ENCODE measurements at places on chromosomes 16 and 17.

- peaks cover 7% of the 10 kb centered on the region for H3K27me3 ChIP-seq
- peaks cover 5% of the 10 kb centered on the region for H3K4me1 ChIP-seq
- H3K36me3 ChIP-seq = no peaks in the 10 kb centered on the region
- no peak overlapping the region for H3K4me3 ChIP-seq
- no peak for DNase-seq
- no peak overlapping the region for H3K27ac ChIP-seq
Measured at GRCh38 chr17:29596811-29597210, 3.9 kb downstream of the ANKRD13B start.

GRCh38 chr16:68473358-68474070 is 25.2 kb upstream of the SMPD3 start:
- no peaks in the 10 kb centered on the region for H3K27me3 ChIP-seq
- no peaks in the 10 kb centered on the region for H3K4me1 ChIP-seq
- no peak for DNase-seq

DNA sequence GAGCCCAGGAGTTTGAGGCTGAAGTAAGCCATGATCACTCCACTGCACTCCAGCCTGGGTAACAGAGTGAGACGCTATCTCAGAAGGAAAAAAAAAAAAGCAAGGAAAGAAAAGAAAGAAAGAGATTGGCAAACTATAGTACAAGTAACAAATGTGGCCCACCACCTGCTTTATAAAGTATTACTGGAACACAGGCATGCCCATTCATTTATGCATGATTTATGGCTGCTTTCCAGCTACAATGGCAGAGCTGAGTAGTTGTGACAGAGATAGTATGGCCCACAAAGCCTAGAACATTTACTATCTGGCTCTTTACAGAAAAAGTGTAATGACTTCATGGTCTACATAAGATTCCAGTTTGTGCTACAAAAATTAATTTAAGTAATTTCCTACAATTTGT is 23.6 kb downstream of the C16orf87 start:
- no peak overlapping the region for H3K4me3 ChIP-seq
- no peak overlapping the region for H3K27ac ChIP-seq
- peaks cover 17% of the 10 kb centered on the region for H3K36me3 ChIP-seq
- H3K27me3 ChIP-seq = no peaks in the 10 kb centered on the region
- no peak for DNase-seq

DNA sequence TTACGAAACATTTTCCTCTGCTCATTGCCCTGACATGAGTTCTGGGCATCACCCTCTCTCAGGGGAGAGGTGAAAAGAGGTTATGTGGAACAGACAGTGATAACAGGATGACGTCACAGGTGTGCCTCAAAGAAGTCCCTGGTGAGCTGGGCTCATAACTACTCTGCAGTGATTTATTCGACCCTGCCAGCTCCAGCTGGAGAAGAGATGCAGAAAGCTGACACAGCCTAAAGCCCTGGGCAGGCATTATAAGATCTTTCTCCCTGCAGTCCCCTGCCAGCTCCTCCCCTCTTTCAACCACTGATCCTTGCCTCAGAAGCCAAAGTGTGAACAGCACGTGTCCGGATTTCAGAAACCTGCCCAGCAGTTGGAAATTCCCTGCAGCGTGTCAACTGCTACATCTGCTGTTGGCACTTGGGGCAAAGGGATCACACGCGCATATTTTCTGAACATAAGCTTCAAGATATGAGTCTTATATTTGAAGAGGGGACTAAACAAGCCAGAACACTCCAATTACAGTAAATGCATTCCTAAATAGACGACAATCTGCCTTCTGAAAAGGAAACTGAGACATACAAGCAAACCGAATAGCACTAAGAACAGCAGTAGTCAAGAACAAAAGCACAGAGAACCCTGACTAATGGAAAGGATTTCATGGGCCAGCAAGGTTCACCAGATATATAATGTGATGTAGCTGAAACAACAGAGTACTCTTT is 80.5 kb downstream of the SMG6 start:
- no peaks in the 10 kb centered on the region for H3K27me3 ChIP-seq
- peaks cover 15% of the 10 kb centered on the region for H3K4me1 ChIP-seq
- peak overlapping the region; percentile 71 for H3K27ac ChIP-seq

GRCh38 chr16:27346819-27347218 is 33.0 kb downstream of the IL4R start:
- H3K4me1 ChIP-seq = no peaks in the 10 kb centered on the region
- peaks cover 12% of the 10 kb centered on the region for H3K36me3 ChIP-seq
- DNase-seq = no peak
- H3K27me3 ChIP-seq = no peaks in the 10 kb centered on the region

- no peaks in the 10 kb centered on the region for H3K36me3 ChIP-seq
- no peaks in the 10 kb centered on the region for H3K4me1 ChIP-seq
- no peak overlapping the region for H3K4me3 ChIP-seq
Measured at GRCh38 chr17:51751072-51751471, 407.4 kb downstream of the CA10 start.

GRCh38 chr16:78509965-78510364 is 410.5 kb downstream of the WWOX start:
- no peak for DNase-seq
- H3K27me3 ChIP-seq = no peaks in the 10 kb centered on the region
- H3K27ac ChIP-seq = no peak overlapping the region
- H3K4me3 ChIP-seq = no peak overlapping the region

DNA sequence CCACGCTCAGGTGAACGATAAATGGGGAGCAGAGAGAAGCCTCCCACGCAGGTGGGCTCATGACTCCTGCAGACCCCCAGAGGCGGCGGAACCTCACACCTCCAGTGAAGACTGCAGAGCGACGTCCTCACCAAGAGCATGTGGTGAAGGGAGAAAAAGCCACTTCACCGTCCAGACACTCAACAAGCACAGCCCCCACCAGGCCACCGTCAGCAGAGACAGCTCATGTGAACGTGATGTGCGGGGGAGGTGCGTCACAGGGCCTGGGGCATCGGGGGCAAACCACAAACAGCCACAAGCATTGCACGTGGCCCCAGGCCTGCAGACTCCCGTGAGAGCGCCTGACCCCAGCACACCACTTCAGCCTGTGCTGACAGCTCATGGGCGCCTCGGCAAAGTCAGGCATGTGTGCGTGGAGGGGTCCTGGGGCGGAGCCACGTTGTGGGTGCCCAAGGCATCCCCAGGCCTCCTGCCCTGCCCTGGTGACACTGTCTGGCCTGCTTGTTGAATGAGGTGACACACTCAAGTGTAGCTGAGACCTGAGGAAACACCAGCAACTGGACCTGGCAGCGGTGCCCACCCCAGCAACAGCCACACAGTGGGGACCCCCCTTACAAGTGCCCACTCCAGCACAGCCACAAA is 19.0 kb downstream of the LMF1 start:
- no peaks in the 10 kb centered on the region for H3K27me3 ChIP-seq
- peaks cover 3% of the 10 kb centered on the region for H3K36me3 ChIP-seq
- H3K27ac ChIP-seq = no peak overlapping the region
- H3K4me3 ChIP-seq = no peak overlapping the region
- DNase-seq = no peak
- H3K4me1 ChIP-seq = no peaks in the 10 kb centered on the region

DNA sequence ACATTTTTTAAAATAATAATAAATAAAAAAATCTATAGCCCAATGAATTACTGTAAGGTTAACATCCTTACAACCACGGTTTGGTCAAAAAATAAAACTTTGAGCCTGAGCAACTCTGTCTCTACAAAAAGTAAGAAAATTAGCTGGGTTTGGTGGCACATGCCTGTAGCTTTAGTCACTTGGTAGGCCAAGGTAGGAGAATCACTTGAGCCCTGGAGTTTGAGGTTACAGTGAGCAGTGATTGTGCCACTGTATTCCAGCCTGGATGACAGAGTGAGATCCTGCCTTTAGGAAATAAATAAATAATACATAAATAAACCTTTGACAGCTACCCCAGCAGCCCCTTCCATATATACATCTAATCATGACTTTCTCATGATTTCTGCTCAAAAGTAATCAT is 26.9 kb upstream of the PHAF1 start:
- no peak overlapping the region for H3K27ac ChIP-seq
- H3K27me3 ChIP-seq = no peaks in the 10 kb centered on the region
- H3K4me1 ChIP-seq = no peaks in the 10 kb centered on the region

GRCh38 chr17:66625311-66625767 is 209.6 kb upstream of the CACNG5 start:
- no peaks in the 10 kb centered on the region for H3K27me3 ChIP-seq
- H3K27ac ChIP-seq = no peak overlapping the region
- H3K36me3 ChIP-seq = no peaks in the 10 kb centered on the region
- peaks cover 6% of the 10 kb centered on the region for H3K4me1 ChIP-seq

- H3K27me3 ChIP-seq = peaks cover 22% of the 10 kb centered on the region
- peaks cover 8% of the 10 kb centered on the region for H3K4me1 ChIP-seq
- H3K27ac ChIP-seq = no peak overlapping the region
- no peak overlapping the region for H3K4me3 ChIP-seq
- H3K36me3 ChIP-seq = no peaks in the 10 kb centered on the region
Measured at GRCh38 chr17:58758890-58759289, 3.2 kb downstream of the PPM1E start.

DNA sequence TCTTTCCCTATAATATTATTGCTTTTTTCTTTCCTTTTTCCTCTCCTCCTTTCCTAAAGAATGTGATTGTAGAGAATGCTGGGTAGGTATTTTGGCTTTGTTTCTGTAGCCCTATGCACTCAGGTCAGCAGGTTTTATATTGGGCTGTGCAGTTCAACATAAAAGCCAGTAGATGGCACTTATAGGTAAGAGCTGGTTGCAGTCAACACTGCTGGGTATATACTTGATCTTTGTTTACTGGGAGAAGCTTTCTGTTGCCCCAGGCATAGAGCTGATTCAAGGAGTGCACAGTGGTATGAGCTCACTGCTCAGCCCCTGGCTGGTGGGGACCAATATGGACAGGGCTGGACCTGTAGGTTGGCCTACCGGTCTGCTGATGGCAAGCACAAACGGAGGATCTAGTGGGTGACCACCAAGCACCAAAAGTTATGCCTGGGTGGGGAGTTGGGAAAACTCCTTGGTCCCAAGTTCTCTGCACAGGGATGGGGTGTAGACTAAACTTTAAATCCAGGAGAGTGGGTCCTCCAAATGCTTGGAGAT is 378.9 kb downstream of the PMP22 start:
- H3K27me3 ChIP-seq = no peaks in the 10 kb centered on the region
- H3K4me1 ChIP-seq = no peaks in the 10 kb centered on the region
- DNase-seq = peak; percentile 1
- no peak overlapping the region for H3K27ac ChIP-seq
- H3K36me3 ChIP-seq = no peaks in the 10 kb centered on the region

- no peak overlapping the region for H3K4me3 ChIP-seq
- H3K27ac ChIP-seq = no peak overlapping the region
- H3K4me1 ChIP-seq = no peaks in the 10 kb centered on the region
- H3K36me3 ChIP-seq = peaks cover 8% of the 10 kb centered on the region
- DNase-seq = no peak
Measured at GRCh38 chr16:1458977-1459341, 14.6 kb upstream of the CCDC154 start.

DNA sequence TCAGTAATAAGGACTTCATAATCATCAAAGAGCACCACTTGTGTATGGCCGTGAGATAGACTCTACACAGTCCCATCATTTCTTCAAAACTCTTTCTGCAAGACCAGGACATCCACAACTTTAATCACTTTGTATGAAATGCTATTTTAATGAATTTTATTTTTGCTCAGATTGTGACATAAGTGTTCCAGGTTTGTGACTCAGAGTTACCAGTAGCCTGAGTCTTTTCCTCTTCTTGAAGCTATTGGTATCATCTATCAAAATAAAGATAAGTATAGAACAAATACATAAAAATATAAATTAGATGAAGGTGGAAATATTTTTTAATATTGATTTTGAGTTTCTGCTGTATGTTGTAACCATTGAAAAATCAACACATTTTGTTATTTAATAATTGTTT is 16.6 kb upstream of the VWA3A start:
- peaks cover 7% of the 10 kb centered on the region for H3K36me3 ChIP-seq
- H3K4me3 ChIP-seq = no peak overlapping the region
- no peak for DNase-seq

DNA sequence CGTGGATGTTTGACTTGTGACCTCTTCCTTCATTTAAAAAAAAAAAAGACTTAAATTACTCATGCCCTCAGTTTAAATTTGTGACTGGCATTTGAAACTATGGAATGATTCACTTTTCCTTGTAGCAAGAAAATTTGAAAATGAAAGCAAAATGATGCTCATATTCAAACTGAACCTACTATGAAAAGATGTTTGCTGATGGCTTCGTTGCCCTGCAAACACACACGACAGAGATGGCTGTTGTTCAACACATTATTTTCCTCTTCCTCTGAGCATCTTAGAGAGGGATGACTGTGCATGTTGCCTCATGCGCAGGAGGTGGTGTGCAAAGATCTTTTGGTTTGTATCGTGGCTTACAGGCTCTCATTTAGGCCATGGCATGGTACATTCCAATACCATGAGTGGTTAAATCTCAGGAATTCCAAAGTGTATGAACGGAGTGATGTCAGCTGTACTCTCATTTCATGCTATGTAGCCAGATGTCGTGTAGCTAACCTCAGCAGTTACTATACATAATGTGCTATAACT is 164.5 kb downstream of the PRKCA start:
- no peak overlapping the region for H3K4me3 ChIP-seq
- DNase-seq = peak; percentile 38
- H3K27me3 ChIP-seq = no peaks in the 10 kb centered on the region
- no peak overlapping the region for H3K27ac ChIP-seq
- no peaks in the 10 kb centered on the region for H3K36me3 ChIP-seq

DNA sequence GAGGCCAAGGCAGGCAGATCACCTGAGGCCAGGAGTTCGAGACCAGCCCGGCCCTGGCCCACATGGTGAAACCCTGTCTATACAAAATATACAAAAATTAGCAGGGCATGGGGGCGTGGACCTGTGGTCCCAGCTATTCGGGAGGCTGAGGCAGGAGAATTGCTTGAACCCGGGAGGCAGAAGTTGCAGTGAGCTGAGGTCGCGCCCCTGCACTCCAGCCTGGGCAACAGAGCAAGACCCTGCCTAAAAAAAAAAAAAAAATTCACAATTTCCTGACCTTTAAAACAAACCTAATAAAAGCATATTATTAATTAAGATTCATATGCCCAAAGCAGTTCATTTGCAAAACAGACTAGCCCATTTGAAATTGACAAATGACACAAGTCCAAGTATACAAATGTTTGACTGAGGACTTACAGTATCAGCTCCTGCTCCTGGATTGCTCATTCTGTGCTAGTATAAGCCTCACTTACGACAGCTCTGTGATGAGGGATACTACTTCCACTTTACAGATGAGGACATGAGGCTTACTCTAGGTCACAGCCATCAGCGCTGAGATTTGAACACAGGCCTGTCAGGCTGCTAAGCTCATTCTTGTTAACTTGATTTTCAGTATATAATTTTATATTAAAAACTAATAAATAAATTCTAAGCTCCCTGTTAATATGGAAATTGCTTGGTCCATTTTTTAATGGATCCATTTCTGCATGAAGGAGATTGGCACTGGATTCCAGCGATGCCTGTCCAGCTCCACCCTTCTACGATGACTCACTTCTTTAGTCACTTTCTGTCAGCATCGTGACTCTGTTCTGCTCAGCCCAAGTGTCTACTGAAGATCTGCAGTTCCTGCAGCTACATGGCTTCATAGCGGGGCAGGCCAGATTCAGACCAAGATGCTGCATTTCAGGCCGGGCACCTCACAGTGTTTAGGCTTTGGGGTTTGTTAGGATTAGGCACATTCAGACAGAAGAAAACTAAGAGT is 88.2 kb downstream of the WDR59 start:
- no peak overlapping the region for H3K4me3 ChIP-seq
- no peak overlapping the region for H3K27ac ChIP-seq
- no peaks in the 10 kb centered on the region for H3K4me1 ChIP-seq

- no peak for DNase-seq
- H3K4me3 ChIP-seq = no peak overlapping the region
- no peak overlapping the region for H3K27ac ChIP-seq
- peaks cover 16% of the 10 kb centered on the region for H3K36me3 ChIP-seq
Measured at GRCh38 chr17:7878234-7878633, 10.4 kb upstream of the CHD3 start.

GRCh38 chr17:70205401-70205800 is 36.1 kb downstream of the KCNJ2 start:
- H3K36me3 ChIP-seq = no peaks in the 10 kb centered on the region
- no peak overlapping the region for H3K27ac ChIP-seq
- H3K4me1 ChIP-seq = no peaks in the 10 kb centered on the region
- DNase-seq = no peak
- no peak overlapping the region for H3K4me3 ChIP-seq

All from cardiac muscle cell (in vitro differentiated cells and primary cell).